Right cardiac atrium (tissue), 5 donors: ENCODE measurements at places on chromosomes 11 and 22. TPM values are rescaled to one million over a fixed set of nuclear protein-coding genes. Genes with fewer than 3 reads are reported as not detected.

DNA sequence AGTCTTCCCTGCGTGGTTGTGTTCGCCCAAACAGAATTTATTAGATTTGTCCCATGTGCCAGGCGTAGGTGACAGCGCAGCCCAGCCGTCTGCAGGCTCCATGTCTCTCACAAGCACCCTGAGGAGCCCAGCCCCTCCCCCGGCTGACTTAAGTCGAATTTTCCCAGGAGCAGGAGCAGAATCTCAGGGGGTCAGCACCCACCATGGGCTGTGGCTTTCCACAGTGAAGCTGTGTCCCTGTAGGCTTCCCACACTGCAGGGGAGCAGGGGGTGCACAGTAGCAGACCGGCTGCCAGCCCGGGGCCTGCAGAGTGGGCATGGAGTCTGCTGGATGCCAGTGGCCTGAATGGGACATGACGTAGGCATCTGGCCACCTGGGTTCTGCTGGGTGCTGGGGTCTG, 16.0 kb downstream of the PARVG start:
- no peak for DNase-seq

DNA sequence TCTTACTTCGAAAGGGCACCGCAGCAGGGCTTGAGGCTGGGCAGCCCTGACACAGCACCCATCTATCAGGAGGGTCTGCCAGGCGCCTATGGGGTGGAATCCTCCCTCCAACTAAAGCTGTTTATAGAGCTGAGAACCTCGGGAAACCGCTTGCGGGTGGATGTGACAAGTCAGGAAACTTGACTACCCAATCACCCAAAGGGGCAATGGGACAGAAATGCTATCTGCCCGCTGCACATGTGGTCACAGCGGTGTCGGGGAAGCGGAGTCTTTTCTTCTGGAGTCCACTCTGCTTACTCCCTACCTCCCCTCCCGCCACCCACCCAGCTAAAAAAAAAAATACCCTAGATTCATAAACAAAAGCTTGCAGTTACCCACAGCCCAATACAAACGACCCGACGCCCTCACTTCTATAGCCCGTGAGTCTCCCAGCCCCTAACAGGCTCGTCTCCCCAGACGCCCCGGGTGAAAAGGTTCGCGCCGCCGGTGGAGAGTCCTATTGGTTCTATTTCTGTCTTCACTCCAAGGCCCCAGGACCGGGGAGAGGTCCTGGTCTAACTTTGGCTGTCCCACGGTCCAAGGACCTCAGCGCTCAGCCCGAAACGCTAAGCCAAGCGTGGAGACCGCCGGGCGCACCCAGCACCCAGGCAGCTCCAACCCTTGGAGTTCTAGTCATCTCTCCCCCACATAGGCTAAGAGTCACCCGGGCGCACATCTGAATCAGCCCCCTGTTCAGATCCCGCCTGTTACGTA, 1.4 kb downstream of the TRPC6 start:
- DNase-seq, result no peak

The TRPT1 gene
- 55.3 TPM for total RNA-seq

GRCh38 chr11:113683481-113684046, 22.5 kb downstream of the TMPRSS5 start:
- no peak for DNase-seq

- DNase-seq, result no peak
Measured at GRCh38 chr11:14390669-14391068, 31.7 kb upstream of the RRAS2 start.

DNA sequence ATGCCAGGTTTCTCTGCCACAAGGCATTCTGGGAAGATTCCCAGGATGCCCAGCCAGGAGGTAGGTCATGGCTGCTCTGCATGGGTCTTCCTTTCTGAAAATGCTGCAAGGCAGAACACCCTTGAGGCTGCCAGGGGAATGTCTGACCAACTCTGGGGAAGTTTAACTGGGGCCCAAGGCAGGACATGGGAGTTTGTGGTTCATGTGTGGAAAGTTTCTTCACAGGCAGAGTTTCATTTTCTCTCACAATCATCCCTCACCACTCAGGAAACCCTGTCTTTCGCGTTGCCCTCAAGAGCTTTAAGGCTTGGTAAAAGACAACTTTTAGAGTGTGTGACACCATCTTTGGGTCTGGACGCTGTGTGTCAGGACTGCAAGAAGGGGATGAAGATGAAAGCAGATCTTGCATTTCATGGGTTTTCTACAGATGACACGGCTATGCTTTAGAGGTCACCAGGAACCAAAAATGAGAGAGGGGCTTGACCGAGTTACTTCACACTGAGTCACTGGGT, 133.5 kb downstream of the CD44 start:
- no peak for DNase-seq

DNA sequence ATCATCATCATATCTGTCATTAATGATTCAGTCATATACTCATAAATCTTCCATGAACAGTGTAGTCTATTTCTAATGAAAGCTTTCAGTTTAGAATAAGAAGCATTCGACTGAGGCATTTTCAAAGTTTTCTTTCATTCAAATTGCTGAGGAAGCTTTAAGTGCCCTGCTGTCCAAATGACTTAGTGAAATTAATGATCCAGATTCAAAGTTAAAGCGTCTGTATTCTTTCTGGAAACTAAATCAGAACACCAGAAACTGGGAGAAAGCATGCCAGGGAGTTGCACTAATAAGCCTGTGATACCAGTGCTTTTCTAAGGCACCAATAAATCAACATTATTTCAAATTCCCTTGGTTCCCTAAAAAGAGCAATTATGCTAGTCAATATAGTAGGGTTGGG, 367.8 kb upstream of the ANO5 start:
- DNase-seq, result no peak

- no peak for DNase-seq
Measured at GRCh38 chr11:67695606-67696005, 21.2 kb upstream of the ALDH3B2 start.

GRCh38 chr22:31398231-31398630, 1.2 kb upstream of the DRG1 start:
- no peak for DNase-seq

The RIMBP3C gene
- total RNA-seq, result 0.23 TPM

The CHRDL2 gene
- 3.1 TPM for total RNA-seq

GRCh38 chr11:44556735-44557409, 8.6 kb upstream of the CD82 start:
- DNase-seq, result peak; percentile 82

GRCh38 chr11:35714882-35715627, 52.5 kb downstream of the TRIM44 start:
- DNase-seq, result no peak

DNA sequence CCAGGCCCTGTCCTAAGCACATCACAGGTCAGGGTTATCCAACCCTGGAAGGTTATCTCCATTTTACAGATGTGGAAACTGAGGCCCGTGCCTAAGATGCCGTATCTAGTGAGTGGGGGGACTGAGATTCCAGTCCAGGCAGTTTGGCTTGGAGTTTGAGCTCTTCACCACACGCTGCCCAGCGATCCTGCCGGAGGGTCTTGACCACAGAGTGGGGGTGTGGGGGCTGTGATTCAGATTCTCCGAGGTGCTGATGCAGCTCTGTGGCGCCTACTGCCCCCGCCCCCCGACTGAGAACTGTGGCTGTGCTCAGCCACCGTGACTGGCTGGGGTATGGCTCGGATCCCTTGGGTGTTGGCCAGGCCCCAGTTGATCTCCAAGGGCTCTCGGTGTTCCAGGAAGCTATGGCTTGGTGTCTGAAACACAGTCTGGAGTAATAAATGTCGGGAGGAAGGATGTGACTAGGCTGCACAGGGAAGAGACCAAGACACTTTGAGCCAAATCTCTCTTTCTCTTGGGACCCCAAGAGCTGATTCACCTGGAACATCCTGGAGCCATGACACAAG, 60.6 kb upstream of the RASD2 start:
- DNase-seq, result no peak

DNA sequence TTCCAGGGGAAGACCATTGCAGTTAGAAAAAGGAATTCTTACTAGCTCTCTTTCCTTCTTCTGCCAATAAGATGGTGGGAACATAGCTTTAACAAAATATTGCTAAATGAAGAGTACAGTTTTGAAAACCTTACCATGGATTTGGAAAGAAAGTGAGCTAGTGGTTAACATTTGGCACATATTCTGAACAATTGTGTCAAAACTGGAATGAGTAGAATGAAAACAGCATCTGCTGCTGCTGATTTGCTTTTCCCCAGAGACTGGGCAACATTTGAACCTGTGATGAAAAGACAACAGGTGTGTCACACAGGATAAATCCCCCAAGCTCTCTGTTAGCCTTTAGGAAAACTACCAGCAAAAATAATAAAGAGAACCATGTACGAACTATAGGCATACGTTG, 761.4 kb downstream of the KCNA4 start:
- no peak for DNase-seq

- no peak for DNase-seq
Measured at GRCh38 chr22:34851918-34852662, 213.9 kb upstream of the ISX start.

The KREMEN1 gene
- 53.6 TPM for total RNA-seq

The OR10G4 gene
- total RNA-seq, result not detected

GRCh38 chr11:124238512-124238911, 2.4 kb upstream of the OR8G1 start:
- no peak for DNase-seq
